ENCODE measurements at places on chromosomes 3 and 15. TPM values are rescaled to one million over a fixed set of nuclear protein-coding genes. Genes with fewer than 3 reads are reported as not detected.

Gene C3orf49
- not detected for total RNA-seq

Gene DUOX1
- not detected for total RNA-seq

Gene PLAAT1
- total RNA-seq, result 0.89 TPM

Gene GABPB1
- 80.3 TPM for total RNA-seq

Gene KBTBD8
- 1.8 TPM for total RNA-seq

Gene C2CD4A
- total RNA-seq, result 3.2 TPM

Gene ZCWPW2
- total RNA-seq, result 0.13 TPM

Gene SOX14
- total RNA-seq, result not detected

Gene MAGI1
- 49.0 TPM for total RNA-seq

Gene ANKDD1A
- 6.0 TPM for total RNA-seq

Gene CDCP1
- 0.13 TPM for total RNA-seq

Measured in dermis microvascular lymphatic vessel endothelial cell (primary cell).